ENCODE measurements at places on chromosomes 12 and 14. TPM values are rescaled to one million over a fixed set of nuclear protein-coding genes. Genes with fewer than 3 reads are reported as not detected.
A peak's percentile ranks its signal among the peaks of the same experiment; 100 is the strongest.

- DNase-seq: no peak
- H3K36me3 ChIP-seq: no peaks in the 10 kb centered on the region
- no peak overlapping the region for H3K27ac ChIP-seq
- no peaks in the 10 kb centered on the region for H3K4me1 ChIP-seq
- no peak overlapping the region for H3K4me3 ChIP-seq
These were observed 409.3 kb upstream of the TMEM132C start for GRCh38 chr12:127857661-127858060.

GRCh38 chr14:86770186-86770585 lies 1222.8 kb downstream of the GALC start:
- no peaks in the 10 kb centered on the region for H3K27me3 ChIP-seq
- no peak overlapping the region for H3K4me3 ChIP-seq
- H3K36me3 ChIP-seq: no peaks in the 10 kb centered on the region

DNA sequence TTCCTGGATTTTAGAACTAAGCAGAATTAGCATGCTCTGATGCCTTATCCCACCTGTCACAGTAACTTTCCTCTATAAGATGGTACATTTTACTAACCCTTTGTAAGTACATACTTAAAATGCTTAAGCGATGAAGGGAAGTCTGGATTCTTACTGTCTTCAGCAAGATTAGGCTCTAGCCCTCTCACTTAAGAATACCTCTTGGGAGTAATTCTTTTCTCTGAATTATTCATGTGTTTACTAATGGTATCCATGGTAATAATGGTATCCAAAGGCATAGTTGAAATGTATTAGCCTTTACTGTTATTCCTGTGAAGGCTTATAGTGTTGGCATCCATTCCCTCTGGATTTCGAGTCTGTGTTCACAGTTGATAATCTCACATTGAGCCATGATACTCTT lies 176.9 kb downstream of the MON2 start:
- no peaks in the 10 kb centered on the region for H3K36me3 ChIP-seq
- no peak for DNase-seq
- no peaks in the 10 kb centered on the region for H3K27me3 ChIP-seq
- H3K27ac ChIP-seq: no peak overlapping the region
- no peak overlapping the region for H3K4me3 ChIP-seq
- H3K4me1 ChIP-seq: peaks cover 7% of the 10 kb centered on the region

DNA sequence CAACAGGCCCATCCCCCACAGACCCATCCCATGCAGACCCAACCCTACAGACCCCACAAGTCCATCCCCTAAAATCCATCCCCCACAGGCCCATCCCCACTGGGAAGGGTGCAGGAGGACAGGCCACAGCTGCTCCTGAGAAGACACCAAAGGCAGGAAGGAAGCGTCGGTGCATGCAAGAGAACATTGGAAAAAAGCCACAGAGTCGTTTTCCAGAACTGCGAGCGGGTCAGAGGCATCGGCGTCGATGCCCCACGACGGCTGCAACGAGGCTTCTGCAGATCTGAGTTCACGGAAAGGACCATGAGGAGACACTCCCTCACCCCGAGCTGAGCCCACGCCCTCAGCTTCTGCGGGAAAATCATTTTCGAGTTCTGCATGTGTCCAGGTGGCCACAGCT lies 59.6 kb upstream of the GALNT9 start:
- no peak overlapping the region for H3K4me3 ChIP-seq
- peak; percentile 49 for DNase-seq
- no peak overlapping the region for H3K27ac ChIP-seq
- peaks cover 11% of the 10 kb centered on the region for H3K27me3 ChIP-seq
- no peaks in the 10 kb centered on the region for H3K36me3 ChIP-seq

DNA sequence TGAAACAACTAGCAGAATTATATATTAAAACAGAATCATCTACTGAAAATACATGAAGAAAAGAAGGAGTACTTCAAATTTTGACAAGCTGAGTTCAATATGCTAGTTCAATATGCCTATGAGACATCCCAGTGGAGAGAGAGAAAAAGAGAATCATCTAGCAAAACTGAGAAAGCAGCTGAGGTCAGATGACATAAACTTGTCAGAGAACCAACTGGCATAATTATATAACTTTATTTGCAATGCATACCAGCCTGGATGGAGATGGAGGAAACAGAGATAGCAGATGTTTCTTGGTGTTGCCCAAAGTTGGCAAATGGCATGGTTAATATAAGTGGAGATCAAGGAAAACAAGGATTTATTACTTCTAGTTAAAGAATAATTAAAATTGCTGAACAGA lies 148.7 kb upstream of the PDZRN4 start:
- no peaks in the 10 kb centered on the region for H3K4me1 ChIP-seq

Gene REC8
- 36.7 TPM for total RNA-seq

Gene TAS2R31
- total RNA-seq: 1.6 TPM

Gene AQP2
- not detected for total RNA-seq

Measured in upper lobe of left lung (tissue), 6 donors.